ENCODE measurements at places on chromosomes 5 and 9. TPM values are rescaled to one million over a fixed set of nuclear protein-coding genes. Genes with fewer than 3 reads are reported as not detected.

DNA sequence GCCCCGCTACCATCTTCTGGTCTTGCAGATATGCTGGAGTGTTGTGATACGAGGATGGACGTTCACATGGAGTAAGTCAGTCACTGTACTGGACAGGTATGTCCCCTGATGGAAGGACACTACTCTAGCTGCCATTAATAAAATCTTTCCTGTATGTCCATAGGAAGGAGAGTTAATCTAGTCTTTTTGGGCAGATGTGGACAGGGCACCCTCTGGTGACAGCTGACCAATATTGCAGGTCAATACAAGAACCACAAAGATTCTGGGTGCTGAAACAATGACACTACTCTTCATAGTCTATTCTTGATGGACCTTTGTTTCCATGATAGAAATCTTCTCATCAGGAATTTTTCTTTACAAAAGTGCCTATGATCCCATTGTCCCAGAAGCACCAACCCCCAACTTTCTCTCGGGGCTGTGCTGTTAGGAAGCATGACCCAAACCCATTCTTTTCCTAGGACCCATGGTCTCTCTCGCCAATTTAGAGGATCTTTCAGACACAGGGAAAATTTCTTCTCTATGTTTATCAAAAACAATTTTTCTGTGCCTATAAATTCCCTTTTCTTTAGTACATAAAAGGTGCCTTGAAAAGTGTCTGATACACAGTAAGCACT, 376.9 kb downstream of the DTWD2 start:
- no peak for DNase-seq

- no peak for DNase-seq
Measured at GRCh38 chr9:137317021-137317717, 15.1 kb upstream of the NRARP start.

DNA sequence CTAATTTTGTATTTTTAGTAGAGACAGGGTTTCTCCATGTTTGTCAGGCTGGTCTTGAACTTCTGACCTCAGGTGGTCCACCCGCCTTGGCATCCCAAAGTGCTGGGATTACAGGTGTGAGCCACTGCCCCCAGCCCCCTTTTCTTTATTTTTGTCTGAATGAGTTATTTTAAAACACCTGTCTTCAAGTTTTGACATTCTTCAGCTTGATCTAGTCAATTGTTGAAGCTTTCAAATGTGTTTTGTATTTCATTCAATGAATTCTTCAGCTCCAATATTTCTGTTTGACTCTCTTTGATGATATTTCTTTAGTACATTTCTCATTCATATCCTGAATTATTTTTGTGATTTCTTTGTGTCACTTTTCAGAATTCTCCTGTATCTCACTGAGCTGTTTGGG, 486.2 kb downstream of the DMAC1 start:
- no peak for DNase-seq

DNA sequence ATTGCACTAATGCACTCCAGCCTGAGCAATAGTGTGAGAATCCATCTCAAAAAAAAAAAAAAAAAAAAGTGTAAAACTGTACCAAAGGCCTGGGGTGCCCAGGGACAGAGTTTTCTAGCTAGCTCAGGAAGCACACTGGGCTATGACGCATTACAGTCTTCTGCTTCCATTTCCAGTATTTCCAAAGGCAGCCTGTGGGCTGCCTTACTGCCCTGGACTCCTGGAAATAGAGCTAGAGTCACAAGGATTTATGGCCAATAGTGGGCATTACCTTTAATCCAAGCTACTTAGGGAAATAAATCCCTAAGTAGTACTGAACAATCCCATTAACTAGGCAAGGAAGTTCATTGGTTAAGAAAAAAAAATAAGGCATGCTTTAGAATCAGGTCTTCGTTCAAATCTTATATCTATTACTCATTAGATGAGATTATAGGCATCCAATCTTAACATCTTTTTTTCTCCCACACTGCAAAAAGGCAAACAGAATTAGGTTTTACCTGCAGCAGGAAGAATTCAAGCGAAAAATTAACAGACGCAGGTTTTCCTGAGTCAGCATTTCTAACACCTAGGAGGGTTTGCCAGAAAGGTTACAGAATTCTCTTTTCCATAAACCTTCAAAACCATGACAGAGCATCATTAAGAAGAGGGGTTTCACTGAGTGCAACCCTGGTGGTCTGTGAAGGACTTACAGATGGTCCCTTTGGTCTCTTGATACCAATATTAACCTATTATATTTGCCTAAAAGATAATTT, 85.6 kb upstream of the CCDC112 start:
- no peak for DNase-seq

DNA sequence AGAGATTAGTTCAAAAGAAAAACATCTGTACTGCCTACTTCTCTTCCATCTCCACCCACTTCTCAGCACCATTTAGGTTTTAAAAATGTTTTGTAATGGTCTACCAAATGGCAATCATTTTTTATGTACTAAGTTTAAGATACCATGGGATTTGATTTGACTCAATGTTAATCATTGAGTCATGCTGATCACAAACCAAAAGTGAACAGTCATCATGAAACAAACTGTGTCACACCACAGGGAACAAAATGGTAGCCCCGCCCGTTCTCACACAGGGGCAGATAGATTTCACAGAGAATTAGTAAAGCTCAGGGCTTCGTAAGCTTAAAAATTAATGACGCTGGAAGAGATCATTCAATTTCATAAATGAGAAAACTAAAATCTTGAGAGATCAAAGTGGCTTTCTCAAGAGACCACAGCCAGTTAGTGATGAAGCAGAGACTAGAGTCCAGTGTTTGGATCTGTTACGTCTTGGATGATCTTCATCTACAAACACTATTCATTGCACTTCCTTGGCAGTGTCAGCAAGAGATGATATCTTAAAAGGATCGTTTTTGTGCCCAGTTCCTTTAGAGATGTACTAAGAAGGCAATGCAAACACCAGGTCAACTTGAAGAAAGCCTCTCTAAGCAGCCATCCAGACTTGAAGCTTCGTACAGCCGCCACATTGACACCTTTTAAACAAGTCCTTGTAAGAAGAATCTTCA, 33.9 kb upstream of the TRIO start:
- no peak for DNase-seq

DNA sequence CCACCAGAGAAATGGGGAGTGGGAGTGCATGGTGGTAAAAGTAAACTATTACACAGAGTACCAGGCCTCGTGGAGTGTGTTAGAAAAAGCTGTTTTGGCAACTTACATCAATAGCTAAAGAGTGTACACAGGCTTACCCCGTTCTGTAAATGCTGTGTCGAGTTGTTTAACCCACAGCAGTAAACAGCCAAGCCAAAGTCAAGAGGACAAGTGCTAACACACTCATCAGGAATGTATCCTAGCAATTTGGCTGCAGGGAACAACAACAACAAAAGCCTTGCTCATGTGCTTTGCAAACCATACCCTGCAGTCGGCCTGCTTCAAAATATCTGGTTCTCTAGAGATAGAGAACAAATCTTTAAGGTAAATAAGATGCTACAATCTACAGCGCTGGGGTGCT, 15.9 kb downstream of the DAP start:
- DNase-seq: no peak

- DNase-seq: no peak
Measured at GRCh38 chr9:4506490-4506889, 16.2 kb downstream of the SLC1A1 start.

DNA sequence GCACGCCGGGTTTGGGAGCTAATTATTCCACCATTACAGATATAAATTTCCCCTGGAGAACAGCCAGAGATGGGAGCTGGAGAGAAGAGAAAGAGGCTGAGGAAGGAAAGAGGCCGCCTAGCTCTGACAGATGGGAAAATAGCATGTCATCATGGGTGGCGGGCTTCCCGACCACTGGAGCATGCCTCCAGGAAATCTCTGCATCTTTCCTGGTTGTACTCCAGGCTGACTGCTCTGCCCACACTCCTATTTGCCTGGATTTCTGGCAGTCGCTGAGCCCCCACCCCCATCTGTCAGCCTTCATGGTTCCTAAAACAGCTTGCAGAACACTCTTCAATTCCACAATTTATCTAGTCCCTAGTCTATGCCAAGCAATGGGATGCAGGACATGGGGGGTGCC, 14.3 kb upstream of the GABRP start:
- no peak for DNase-seq

- no peak for DNase-seq
Measured at GRCh38 chr9:121538221-121538620, 38.6 kb upstream of the GGTA1 start.

GRCh38 chr5:178241688-178242231, 9.2 kb upstream of the PHYKPL start:
- no peak for DNase-seq

DNA sequence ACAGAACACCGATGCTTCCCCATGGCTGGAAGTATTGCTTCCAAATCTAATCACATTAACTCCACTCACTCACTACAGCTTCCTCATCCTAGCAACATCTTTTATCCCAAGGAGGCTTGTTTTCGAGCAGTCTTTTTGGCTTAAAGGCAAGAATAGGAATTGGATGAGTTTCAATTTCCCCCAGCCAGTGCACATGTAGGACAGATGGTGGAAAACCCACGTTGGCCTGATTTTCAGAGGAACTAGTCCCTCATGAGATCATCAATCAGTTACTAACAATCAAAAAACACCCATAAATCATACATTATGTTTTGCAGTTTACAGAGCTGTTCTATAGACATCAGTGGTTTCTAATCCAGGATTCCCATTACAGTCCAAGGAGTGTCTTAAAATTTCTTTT, 48.5 kb upstream of the AGXT2 start:
- no peak for DNase-seq

DNA sequence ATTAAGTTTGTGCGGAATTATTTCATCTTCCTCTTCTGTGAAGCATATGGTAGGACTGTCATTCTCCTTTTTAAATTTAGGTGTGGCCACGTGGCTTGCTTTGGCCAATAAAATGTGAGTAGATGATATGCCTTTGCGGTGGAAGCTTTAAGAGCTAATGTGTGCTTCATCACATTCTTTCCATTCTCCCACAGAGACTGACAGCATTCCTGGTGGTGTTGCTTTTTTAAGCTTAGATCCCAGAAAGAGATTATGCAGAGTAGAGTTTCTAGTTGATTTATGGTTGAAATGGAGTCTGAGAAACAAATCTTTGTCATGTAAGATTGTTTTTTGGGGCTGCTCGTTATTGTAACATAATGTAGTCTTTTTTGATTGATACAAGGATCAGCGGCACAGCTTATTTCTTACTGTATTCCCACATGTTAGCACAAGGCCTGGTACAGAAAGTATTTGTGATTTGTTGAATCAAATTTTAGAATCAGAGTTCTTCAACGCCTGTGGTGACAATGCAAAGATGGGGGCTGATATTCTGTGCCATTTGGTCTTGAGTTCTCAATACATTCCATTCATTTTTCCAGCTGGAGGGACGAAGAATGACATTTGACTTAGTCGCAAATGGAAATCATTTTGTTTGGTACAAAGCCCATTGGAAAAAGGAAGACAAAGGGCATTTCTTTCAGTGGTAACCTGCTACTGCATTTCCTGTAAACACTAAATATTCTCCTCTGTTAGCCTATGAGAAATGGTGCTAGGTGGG, 209.9 kb upstream of the VLDLR start:
- no peak for DNase-seq

DNA sequence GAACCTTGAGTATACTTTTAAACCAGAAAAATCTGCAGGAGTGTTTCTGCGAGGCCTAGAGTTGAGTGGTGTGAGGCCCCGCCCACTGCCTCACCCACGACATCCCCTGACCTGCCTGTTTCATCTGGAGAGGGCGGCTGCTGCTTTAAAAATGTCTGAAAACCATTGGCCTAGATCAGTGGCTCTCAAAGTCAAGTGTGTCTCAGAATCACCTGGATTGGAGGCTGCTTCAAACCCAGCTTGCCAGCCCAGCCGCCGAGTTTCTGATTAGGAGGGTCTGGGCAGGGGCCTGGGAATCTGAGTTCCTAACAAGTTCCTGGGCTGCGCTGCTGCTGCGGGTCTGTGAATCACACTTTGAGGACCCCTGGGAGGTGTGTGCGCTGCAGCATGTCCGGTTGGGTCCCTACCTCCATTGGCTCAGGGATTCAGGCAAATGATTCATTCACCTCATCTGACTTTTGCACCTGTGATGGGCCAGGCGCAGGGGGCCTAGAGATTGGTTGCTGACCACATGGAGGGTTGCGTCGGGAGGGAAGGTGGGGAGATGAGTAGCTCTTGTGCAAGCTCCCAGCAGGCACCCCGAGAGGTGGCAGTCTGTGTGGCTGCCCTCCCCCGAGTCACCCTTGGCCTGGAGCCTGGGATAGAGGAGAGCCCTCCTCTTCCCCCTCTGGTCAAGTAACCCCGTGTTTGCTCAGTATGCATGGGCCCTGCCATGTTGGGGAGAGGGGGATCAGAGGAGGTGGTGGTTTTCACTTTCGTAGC, 27.6 kb upstream of the HMCN2 start:
- DNase-seq: no peak

DNA sequence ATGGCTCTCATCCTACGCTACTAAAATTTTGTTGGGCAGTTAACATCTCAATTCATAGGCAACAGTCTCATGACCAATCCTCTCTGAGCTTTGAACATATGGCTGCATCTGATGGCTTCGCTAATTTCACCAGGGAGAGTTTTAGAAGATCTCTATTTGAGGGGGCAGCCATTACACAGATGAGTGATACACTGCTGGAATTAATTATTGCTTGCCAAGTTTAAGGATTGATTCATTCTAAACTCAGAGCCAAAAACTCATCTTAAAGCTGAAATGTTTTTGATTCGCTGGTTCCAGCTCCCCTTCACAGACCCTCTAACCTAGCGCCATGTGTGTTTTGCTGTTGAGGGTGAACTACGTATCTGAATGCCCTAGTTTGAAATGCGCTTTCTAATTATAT, 519.9 kb upstream of the WWC1 start:
- no peak for DNase-seq

SLCO4C1 gene
- total RNA-seq: 0.17 TPM

TAF1L gene
- total RNA-seq: not detected

KLHL3 gene
- total RNA-seq: 24.5 TPM

BARHL1 gene
- total RNA-seq: not detected

Measured in left ventricle myocardium superior (tissue), 1 donor.